NCI-H510A treated with DMSO at 0.1 percent for 48 hours (cell line): ENCODE measurements at places on chromosomes 1 and 21.

GRCh38 chr1:239742416-239743109 is 349.1 kb upstream of the FMN2 start:
- DNase-seq, result no peak

GRCh38 chr21:43645136-43645891 is 14.0 kb downstream of the HSF2BP start:
- DNase-seq, result peak; percentile 64

- DNase-seq, result no peak
These were observed 34.1 kb upstream of the GNG4 start for GRCh38 chr1:235683653-235684052.

- no peak for DNase-seq
These were observed 5.6 kb upstream of the PLCH2 start for GRCh38 chr1:2470290-2471158.

GRCh38 chr21:41768437-41769042 is 1.7 kb upstream of the RIPK4 start:
- peak; percentile 75 for DNase-seq

DNA sequence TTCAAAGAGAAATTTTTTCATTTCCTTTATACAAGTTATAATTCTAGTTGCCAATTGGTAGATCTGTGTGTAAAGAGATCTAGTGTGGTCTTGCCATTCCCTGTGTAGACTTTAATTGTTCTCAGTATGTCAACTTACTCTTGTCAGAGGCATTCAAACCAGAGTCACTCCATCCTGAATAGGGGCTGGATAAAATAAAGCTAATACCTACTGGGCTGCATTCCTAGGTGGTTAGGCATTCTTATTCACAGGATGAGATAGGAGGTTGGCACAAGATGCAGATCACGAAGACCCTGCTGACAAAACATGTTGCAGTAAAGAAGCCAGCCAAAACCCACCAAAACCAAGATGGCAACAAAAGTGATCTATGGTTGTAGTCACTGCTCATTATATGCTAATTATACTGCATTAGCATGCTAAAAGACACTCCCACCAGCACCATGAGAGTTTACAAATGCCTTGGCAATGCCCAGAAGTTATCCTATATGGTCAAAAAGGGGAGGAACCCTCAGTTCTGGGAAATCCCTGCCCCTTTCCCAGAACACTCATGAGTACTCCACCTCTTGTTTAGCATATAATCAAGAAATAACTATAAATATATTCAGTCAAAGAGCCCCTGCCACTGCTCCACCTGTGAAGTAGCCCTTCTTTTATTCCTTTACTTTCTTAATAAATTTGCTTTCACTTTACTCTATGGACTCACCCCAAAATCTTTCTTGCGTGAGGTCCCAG is 74.0 kb upstream of the ADAMTS5 start:
- DNase-seq, result no peak

GRCh38 chr1:207313131-207313530 is 8.3 kb upstream of the CD55 start:
- no peak for DNase-seq

DNA sequence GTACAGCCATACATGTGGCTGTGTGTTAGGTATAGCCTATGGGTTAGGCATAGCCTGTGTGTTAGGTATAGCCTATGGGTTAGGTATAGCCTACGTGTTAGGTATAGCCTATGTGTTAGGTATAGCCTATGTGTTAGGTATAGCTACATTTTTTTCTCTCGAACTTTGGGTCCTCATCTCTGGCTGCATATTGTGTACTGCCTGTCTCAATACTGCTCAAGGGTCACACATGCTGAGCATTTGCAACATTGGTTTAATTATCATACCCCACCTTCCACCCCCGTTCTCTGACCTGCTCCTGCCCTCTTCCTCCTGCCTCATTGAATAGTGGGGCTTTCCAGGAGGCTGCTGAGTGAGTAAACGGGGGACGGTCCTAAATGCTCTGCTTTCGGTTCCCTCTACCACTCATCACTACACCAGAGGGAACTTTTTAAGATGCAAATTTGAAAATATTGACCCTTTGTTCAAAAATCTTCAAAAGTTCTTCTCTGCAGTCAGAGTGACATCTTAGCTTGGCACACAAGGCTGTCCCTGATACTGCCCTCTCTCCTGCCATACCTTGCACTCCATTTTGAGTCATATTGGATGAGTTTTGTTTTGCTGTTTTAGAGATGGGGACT is 17.8 kb downstream of the OR2B11 start:
- no peak for DNase-seq

DNA sequence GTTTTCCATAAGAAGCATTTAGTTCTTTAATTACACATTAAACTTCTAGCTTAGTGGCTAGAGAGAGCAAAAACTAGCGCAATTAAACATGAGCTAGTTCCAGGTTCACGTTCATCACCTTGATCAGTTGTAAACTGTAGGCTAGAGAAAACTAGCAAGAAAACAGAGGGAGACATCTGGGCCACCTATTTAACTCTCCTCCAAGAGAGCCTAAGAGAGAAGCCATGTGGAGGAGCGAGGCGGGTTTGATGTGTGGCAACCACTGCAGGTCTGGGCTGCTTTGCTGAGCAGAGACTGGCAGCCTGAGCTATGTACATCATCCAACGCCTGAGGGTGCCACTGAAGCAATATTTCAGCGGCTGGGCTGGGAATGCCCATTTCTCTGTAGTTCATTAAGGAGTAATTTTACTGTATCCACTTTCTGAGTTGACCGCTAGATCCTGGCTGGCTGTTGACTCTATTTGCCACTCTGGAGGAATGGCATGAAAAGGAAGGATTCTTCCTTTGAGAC is 252.9 kb downstream of the DYRK1A start:
- DNase-seq, result no peak

GRCh38 chr21:28172376-28172775 is 820.3 kb downstream of the LTN1 start:
- no peak for DNase-seq

DNA sequence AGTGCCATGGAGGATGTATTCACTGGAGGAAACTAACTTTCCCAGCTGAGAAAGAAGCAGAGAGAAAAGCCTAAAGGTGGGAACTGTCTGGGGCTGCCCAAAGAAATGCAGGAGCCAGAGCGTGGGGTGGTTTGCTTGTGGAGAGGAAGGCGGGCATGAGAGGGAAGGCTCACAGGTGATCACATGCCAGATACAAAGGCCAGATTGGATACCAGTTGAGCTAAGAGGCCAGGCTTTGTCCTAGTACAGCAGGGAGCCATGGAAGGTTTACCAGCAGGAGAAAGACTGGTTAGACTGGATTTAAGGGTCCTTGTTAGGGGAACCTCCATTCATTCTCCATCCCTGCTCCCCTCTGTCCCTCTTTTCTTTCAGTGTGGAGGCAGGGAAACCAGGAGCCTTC is 66.4 kb downstream of the BEND5 start:
- DNase-seq, result no peak

DNA sequence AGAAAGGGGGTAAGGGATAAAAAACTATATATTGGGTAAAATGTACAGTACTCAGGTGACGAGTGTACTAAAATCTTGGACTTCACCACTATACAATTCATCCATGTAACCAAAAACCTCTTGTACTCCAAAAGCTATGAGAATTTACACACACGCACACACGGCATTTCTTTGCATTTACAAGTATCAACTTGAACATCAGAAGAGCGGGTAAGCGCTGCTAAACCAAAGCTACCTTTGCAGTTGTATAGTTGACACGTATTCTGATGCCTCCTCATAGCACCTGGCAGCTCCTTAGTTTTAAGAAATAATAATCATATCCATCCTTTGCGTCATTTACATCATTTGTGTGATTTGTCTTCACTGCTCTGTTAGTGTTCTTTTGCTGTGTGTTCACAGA is 17.6 kb downstream of the CDC42BPA start:
- DNase-seq, result no peak

DNA sequence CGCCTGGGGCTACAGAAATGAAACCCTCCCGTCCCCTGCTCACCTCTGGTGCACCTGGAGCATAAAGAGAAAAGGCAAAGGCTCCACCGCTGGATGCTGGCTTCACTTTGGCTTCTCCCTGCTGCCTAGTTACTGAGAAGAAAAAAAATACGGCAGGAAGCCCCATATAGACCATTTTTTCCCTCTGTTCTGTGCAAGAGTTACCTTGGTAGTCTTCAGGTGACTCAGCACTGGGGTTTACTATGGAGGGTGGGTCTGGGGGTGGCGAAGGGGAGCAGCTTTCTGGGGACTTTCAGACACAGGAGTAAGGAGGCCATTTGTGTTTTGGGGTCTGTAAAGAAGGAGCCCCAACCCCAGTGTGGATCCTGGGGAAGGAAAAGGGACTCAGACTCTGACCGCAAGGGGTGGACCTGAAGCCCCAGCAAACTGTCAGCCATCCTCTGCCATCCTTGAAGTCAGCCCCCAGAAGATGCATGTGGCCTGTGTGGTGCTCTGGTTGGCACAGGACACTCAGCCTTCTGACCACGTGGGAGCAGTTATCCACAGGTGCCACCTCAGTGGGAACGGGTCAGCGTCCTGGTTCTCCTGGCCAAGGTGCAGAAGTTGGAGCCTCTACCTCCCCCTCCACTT is 25.9 kb upstream of the EPS8L3 start:
- DNase-seq, result no peak

- DNase-seq, result peak; percentile 26
These were observed 977 bp downstream of the LCA5L start for GRCh38 chr21:39444421-39445180.

- DNase-seq, result no peak
These were observed 38.9 kb downstream of the CCDC18 start for GRCh38 chr1:93219443-93219842.

GRCh38 chr1:206694171-206695124 is 9.7 kb downstream of the MAPKAPK2 start:
- DNase-seq, result no peak

DNA sequence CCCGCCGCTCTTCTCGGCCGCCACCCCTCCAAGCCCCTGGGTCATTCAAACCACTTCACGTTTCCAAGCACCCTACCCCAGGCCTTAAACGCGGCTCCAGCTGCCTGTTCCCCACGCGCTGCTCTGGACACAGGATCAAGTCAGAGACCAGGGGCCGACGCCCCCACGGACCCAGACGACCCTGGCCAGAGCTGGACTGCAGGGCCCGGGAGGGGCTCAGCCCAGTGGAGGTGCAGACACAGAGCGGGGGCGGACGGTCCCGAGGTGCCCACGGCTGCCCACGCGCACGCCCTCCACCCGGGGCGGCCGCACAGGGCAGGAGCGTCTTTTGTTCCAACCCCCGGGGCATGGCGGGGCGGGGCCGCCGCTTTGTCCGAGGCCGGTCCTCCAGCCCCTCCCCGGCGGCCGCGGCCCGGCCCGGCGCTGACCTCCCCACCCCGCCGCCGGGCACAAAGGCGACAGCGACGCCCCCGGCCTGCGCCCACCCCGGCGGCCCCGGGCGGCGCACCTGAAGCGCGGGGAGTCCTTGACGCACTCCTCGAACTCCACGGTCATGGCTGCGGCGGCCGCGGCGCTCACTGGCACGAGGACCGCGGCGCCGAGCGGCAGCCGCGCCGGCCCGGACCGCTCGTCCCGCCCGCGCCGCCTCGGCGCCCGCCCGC is 338 bp downstream of the ACAP3 start:
- DNase-seq, result no peak

- DNase-seq, result no peak
These were observed 149.4 kb downstream of the FAM78B start for GRCh38 chr1:166017395-166017794.

GRCh38 chr1:96978901-96979300 is 257.3 kb downstream of the PTBP2 start:
- no peak for DNase-seq

GRCh38 chr1:97573553-97573952 is 347.3 kb downstream of the DPYD start:
- no peak for DNase-seq

DNA sequence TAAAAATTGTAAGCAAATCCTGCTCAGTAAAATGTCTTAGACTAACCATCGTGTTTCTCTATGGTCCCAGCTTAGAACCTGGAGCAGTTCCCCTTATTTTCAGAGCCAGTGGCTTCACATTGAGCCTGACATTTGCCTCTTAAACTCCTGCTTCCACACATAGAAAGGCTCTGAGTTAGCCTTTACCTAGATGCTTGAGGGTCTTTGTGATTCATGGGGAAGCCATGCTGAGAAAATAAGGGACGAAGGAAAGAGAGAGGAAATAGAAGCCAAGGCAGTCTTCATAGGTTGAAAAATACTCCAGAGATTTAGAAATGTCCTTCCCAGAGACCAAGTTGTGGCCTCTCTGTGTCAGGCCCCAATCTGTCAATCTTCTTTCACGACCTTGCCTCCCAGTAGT is 16.1 kb upstream of the RBBP5 start:
- DNase-seq, result no peak

DNA sequence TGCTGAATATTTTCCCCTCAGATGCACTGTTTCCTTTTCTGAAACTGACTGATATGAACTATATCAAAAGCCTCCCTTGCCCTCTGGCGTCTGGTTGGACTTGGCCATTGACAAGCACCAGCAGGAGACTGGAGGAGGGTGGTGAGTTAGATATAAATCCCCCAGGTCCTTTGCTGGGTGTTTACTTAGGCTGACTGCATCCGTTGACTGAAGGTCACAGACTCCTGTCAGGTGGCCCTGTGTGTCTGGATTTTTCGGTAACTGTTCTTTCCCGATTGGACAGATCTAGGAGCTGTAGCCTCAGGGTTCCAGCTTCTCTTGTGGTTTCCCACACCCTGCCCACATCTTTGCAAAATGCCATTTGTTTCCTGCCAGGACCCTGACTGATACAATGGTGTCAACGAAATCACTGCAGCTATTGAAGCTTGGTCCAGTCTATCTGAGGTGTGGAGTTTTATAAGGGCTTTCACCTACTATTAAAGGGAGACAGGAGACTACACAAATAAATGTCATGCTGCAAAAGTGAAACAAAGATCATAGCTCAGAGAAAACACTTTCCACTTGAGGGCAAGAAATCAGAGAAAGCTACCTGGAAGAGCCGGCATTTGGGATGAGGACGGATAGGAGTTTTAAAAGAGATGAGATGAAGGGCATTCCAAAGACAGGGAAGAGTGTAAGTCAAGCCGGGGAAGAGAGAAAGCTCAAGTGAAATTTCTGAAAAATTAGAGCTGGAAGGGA is 1.5 kb upstream of the MAGI3 start:
- peak; percentile 44 for DNase-seq

DNA sequence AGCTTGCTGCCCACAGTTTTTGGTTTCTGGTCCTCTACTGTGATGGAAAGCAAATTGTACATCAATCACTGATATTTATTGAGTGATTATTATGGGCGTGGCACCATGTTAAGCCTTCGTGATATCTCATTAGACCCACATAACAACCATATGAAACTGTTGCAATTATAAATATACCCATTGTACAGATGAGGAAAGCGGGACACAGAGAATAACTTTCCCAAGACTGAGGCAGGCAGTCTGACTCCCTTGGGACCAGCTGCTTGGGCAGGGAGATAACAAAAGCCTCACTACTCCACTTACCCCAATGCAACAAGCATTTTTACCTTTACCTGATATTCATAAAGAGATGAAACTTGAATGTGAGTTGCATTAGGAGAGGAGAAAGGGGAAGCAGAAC is 4.3 kb upstream of the CASZ1 start:
- DNase-seq, result no peak

GRCh38 chr21:22791376-22791775 is 1793.2 kb downstream of the NCAM2 start:
- DNase-seq, result no peak

DNA sequence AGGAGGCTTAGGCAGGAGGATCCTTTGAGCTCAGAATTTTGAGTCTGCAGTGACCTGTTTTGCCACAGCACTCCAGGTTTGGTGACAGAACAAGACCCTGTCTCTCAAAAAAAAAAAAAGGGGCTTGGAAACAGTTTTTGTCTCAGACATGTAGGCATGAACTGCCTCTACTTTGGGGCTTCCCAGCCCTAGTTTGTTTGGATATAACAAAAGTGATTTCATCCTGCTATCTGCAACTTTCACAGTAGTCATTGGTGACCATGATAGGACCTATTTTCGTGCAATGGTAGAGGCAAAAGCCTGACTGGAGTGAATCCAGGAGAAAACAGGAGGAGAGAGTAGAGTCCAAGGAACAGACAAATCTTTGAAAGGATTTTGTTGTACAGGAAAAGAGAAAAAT is 20.3 kb upstream of the EVI5 start:
- DNase-seq, result no peak
